Renal cortex interstitium (tissue), 15 donors: ENCODE measurements at places on chromosomes 13 and 19.

GRCh38 chr13:76971851-76972829, 19.7 kb upstream of the CLN5 start:
- no peak for DNase-seq

DNA sequence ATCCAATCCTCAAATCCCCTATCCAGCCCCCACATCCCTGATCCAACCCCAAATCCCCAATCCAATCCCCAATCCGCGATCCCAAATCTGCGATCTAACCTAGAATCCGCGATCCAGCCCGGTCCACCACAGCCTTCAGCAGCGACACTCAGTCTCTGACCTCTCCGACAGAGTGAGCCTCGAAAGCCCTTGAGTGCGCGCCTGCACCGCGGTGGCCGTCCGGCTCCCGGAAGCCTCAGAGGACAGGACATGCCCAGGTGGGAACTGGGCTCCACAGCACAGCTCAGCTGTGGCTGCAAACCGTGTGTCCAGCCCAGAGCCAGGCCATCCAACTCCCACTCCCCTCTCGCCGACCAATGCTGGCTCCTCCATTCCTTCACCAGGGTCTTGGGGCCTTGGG, 48.8 kb upstream of the C1QTNF9B start:
- no peak for DNase-seq

- no peak for DNase-seq
These were observed 5.2 kb downstream of the GARRE1 start for GRCh38 chr19:34259367-34260095.

GRCh38 chr19:42199440-42200115, 17.9 kb downstream of the DEDD2 start:
- no peak for DNase-seq

DNA sequence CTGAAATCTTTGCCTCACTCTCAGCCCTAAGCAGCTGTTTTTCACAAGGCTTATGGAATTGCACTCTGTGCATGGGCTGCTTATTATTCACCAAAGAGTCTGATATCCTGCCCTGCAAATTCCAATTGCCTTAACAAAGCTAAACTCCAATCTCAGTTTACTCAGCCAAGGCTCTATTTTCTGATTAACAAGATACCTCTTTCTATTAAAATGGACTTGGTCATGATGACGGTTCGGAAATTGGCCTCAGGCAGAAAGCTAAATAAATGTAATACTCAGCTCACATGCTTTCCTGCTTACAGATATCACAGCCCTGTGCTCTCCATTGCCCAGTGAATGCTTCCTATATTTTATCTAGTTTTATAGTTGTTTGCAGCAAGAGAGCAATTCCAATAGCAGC, 1270.8 kb downstream of the PCDH9 start:
- DNase-seq: no peak

- no peak for DNase-seq
These were observed 50.9 kb downstream of the CCDC70 start for GRCh38 chr13:51912511-51913225.

DNA sequence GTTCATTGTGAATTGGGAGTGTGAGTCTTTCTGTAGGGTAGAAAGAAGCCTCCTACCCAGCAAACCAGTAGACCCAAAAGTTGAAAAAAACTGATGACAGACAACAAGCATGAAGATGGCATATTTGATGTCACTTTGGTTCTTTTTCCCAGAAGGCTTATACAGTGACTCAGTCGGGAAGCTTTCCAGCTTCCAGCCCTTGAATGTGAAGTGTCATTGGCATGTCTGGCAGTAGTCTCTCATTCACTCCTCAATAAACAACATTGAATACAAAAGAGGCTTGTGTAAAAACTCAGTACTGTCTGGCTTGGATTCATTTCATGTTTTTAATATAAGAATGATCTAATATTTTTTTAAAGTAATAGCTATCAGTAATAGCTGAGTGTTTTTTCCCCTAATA, 68.7 kb downstream of the IPO5 start:
- DNase-seq: no peak

- no peak for DNase-seq
These were observed 10.4 kb downstream of the BORCS8 start for GRCh38 chr19:19181488-19181998.

DNA sequence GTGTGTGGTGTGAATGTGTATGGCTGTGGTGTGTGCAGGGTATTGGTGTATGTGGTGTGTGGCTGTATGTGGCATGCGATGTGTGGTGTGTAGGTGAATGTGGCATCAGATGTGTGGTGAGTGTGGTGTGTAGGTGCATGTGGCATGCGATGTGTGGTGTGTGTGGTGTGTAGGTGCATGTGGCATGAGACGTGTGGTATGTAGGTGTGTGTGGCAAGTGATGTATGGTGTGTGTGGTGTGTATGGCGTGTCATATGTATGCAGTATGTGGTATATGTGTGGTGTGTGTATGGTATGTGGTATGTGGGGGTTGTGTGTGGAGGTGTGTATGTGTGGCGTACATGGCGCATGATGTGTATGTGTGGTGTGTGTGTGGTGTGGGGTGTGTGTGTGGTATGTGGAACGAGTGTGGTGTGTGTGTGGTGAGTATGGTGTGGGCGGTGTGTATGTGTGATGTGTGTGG, 63.4 kb downstream of the PEPD start:
- no peak for DNase-seq

DNA sequence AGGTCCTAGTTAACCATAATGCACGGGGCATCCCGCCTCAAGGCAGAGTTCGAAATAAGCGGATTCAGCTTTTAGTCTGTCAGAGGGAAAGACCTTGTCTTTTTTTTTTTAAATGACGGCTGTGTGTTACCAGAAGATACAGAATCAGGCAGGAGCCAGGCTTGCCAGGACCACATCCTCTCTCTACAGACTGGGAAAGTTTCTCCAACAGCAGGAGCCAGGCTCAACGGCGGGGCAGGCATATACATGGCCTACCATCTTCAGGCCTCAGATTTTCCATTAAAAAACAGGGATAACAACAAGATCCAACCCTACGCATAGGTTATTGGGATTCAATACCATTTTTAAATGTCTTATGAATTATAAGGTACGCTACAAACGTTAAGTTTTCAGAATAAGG, 17.8 kb downstream of the IRS2 start:
- no peak for DNase-seq

DNA sequence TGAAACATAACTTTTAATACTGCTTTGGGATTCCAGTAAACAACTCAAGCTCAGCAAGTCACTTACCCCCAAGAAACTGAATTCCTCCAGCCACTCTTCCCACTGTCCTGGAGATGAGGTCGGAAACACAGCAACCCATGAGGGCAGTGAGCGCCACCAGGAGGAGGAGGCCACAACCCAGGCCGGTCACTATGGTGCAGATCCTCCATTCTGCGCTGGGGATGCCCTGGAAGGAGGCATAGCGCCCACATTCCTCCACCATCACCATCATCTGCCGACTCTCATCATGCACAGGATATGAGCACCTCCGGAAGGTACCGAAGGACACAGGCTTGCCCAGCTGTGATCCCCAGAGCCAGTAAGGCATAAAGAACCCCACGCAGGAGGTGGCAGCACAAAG, 2.2 kb downstream of the LHFPL6 start:
- no peak for DNase-seq

GRCh38 chr19:29289020-29289419, 76.1 kb upstream of the UQCRFS1 start:
- no peak for DNase-seq

GRCh38 chr13:102710261-102710679, 15.4 kb upstream of the METTL21C start:
- DNase-seq: no peak

- DNase-seq: no peak
These were observed 531.3 kb downstream of the RFC3 start for GRCh38 chr13:34349091-34349722.

- DNase-seq: no peak
These were observed 62.0 kb upstream of the PDCD5 start for GRCh38 chr19:32519023-32519422.

DNA sequence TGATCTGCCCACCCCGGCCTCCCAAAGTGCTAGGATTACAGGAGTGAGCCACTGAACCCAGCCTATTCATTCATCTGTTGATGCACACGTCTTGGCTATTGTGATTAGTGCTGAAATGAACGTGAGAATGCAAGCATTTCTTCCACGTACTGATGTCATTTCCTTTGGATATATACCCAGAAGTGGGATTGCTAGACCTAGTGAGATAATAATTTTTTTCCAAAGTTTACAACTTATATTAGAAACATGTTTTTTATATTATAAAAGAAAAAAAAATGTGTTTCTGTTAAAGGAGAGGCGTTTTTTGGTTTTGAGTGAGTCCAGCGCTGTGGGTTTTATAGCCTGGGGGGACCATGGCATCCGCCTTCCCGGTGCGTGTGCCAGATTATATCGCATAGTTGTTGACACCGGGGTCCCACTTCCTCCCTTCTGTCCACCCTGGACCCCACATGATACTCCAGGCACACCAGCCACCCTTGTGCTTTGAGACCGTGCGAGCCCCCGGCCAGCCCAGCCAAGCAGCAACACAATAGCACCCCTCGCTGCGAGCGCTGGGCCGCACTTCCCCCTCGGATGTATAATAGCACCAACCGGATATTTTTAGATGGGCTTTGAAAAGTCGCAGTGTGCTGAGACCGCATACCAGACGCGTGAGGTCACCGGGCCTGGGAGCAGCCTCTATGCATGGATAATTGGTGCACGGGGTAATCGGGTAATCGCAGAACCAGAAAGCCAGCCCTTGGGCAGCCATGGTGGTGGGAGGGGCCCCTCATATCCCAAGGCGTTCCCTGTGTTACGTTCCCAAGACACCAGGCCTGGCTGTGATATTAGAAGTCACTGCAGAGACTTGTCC, 59.6 kb downstream of the MYO9B start:
- DNase-seq: peak; percentile 83

DNA sequence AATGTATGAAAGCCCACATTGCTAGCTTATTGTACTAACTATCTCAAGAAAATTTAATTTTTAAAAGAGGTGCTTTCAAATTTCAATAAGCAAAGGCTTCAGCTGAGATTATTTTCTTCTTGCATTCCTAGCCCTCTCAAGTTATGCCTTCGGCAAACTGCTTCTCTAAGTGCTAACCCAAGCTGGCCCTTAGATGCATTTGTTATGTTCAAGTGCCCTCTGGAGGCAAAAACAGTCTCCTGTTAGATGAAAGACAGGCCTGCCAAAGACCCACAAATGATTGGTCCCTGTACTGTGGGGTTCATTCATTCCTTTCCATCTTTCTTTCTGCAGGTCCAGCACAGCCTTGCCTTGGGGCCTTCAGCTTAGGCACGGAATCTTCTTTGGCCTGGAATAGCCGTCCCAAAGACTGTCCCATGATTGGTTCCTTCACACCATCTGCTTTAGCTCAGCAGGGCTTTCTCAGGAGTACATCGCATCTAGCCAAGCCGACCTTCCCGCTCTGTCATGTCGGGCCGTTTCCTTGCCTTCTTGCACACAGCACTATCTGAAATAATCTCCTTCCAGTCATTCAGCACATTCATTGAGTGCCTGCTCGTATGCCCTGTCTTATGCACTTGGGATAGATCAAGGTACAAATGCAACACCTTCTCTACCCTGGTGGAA, 26.4 kb upstream of the TPTE2 start:
- DNase-seq: no peak

DNA sequence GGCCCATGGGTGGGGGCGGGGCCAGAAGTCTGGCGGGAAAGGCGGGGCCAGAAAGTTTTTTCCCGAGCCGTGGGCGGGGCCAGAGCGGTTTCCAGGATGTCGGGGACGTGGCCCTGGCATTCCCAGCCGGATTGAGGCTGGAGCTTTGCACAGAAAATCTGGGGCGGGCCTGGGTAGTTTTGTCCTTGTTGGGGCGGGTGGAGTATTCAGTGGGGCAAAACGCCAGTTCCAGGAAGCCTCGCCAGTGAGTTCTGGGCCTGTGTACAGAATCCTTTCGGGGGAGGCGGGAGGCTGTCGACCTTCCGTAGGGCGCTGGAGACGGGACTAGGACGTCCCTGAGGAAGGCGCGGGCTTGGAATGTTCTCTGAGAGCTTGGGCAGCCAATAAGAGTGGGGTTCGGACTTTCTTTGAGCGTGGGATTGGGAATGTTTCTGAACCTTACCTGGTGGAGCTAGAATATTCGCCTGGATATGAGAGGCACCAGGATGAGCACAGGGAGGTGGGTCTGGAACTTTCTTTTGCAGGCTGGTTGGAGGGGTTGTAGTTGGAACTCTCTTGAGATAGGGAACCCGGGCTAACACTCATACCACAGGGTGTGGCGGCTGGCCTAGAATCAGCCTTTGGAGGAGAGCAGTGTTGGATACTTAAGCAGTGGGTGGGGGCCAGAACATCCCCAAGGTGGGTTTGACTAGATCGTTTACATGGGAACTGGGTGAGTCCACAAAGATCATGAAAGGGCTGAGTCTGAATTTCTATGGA, 1.3 kb downstream of the CCDC9 start:
- no peak for DNase-seq

DNA sequence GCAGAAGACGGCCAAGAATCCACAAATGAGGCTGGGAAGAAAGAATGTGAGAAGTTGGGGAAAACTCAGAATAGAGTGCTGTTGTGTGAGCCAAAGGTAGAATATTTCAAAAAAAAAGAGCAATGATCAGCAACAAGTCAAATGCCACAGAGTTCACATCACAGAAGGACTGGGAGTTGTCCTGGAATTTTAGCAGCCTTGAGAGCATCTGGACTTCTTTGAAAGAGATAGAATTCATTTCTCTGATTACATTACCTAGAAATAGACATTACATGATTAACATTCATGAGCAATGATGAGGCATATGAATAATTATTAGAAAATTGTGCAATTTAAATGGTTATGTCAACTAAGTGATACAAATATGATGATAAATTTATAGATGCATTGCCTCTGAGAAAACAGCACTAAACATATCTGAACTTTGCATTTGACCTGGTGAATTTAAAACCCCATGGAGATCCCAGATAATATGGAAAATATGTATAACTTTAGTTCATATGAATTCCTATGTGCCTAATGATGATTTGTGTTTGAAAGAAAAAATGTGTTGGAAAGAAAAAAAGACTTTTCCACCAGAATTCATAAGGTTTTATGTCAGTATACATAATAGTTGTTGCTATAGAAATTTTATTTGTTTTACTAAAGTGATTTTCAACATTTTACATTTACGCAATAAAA, 186.2 kb downstream of the POSTN start:
- DNase-seq: no peak

DNA sequence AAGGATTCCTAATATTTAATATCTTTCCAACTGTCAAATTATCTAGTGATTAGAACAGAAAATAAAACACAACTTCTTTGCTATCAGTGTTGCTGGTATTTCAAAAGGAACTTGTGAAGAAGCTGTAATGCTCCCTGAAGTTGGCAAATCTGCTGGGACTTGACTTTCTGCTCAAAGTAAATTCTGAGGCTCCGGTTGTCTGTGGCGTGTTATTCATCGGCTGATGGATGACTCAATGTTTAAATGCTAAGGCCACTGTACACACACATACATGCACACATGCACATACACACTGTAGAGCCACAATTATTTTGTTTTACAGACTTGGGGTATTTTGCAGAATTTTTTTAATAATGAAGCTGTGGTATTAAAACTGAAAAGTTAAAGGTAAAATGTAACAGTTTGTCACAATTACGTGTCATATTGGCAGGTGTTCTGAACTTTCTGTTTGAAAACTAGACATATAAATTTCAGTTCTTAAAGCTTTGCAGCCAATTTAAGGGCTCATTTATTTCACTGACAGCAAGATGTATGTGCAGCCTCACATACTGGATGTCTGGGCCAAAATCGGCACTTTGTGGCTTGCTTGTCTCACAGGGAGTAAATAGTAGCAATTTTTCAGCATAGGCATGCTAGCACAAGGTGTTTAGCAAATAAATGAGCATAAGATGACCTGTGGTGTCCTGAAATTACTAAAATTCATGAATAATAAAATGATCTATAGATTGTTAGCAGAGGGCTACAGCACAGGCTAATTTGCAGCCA, 1691.7 kb upstream of the PCDH20 start:
- DNase-seq: no peak
